ENCODE measurements at places on chromosomes 4 and X.

- DNase-seq = no peak
These were observed 19.9 kb upstream of the PCDH10 start for GRCh38 chr4:133129237-133129636.

DNA sequence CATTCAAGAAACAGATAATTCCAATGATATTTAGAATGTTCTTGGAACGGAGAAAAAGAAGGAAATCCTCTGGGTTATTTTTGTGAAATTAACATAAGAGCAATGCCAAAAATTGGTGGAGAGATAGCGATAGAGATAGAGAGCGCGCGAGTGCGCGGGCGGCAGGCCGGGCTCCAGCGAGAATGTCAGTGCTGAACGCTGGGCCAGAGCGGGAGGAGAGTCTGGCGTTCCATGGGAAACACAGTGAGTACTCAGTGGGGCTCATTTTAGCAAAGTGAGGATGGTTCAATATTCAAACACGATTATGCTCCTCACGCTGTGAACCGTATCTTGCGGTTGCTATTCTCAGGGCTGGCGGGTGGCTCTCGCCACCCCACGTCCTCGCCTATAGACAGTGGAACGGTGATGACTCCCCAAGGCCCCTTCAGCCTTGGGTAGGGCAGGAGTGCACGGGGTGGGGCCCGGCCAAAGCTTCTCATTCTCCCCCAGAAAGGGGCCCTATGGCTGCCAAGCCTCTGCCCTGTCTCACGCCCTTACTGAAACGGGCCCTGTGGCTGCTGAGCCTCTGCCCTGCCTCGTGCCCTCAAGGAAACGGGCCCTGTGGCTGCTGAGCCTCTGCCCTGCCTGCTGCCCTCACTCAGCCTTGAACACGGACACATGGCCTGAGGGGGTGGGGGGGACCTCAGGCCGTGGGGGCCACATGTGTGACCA is 16.9 kb downstream of the CPLX1 start:
- no peak for DNase-seq

DNA sequence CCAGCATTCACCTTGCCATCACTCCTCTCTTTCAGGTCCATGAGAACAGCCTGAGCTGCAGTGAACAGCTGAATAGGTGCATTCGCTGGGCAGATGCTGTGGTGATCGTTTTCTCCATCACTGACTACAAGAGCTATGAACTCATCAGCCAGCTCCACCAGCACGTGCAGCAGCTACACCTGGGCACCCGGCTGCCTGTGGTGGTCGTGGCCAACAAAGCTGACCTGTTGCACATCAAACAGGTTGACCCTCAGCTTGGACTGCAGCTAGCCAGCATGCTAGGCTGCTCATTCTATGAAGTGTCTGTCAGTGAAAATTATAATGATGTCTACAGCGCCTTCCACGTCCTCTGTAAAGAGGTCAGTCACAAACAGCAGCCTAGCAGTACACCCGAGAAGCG is 3.2 kb downstream of the RASL11B start:
- no peak for DNase-seq

DNA sequence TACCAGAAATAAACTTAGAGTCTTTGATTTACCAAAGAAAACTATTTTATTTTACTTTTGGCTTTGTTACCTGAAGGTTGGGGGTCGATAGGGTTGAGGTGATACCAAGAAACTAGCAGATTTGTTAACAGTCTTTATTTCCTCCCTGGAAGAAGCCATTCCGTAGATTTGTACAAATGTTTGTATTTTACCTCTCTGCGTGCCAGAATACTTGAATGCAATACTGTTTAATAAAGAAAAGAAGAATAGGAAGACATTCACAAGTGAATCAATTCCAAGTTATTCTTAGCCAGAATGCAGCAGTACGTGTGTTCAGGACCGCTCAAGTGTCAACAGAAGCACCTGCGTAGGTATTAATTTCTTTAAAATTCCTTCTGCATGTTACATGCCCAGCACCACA is 260.3 kb upstream of the TENM3 start:
- DNase-seq = no peak

DNA sequence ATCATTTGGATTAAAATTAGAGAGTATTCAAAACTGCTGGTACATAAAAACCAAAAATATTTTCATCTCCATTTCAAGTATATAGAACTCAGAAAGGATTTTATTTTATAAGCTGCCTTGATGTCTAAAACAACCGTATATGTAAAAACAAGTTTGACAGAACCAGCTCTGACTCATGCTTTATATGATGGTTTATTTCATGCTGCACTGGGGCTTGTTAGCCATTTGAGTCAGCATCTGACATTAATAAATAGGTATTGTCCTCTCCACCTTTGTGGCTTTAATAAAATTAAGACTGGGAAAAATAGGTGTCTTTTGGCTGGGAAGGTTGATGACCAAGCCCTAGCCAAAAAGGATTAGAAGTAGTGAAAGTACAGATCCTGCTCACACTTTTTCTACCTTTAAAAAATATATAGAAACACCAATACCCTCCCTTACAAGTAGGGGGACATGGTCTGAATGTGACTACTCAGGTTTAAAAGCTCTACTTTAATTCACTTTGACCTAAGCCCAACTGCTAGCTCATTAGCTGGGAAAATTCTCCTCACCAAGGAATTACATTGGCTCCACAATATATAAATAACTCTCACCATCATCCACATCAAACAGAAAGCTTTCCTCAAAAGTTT is 228.1 kb downstream of the ADAMTS3 start:
- no peak for DNase-seq

DNA sequence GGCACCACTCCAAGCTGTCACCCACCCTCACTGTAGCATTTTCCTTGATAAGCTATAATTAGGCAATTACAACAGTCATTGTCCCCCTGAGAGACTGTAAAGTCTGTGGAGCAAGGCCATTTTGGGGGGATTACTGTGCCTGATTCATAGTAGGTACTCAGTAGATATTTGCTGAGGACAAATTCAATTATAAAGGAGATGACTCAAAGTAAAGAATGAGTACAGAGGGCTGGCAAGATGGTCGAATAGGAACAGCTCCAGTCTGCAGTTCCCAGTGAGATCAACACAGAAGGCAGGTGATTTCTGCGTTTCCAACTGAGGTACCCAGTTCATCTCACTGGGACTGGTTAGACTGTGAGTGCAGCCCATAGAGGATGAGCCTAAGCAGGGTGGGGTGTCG is 42.0 kb downstream of the MAOB start:
- DNase-seq = no peak

DNA sequence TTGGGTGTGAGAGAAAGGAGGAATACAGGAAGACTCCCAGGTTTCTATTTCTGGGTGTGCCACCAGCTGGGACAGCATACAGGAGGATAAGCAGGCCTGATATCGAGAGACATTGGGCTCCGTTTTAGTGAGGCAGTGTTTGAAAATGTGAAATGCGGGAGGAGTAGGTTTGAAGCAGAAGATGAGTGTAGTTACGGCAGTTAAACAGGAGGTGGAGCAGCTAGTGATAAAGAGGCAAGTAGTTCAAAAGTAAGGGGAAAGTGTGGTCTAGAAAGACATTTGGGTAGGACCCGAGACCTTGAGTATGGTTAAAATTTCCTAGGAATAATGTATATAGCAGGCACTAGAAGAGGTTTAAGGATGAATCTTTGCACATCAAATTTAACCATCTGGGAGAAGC is 42.4 kb downstream of the DCUN1D4 start:
- DNase-seq = no peak

- DNase-seq = peak; percentile 77
These were observed 155.8 kb downstream of the PPP3CA start for GRCh38 chr4:101191302-101192098.

DNA sequence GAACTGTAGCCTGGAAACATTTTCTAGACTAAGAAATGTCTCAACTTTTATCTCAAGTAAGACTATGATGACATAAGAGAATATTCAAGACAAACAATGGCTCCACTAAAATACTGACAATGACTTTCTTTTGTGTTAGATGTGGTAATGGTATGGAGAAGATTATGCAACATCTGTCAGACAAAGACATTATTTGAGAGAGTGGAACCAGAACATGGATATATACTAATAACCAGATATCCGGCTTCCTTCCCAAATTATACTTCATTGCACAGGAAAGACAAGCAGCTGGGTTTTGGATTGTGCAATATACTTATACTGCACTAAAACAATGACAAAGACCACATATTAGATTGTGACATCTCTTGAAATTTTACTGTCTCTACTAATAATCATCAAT is 290.8 kb upstream of the GIMD1 start:
- no peak for DNase-seq

GRCh38 chr4:123628288-123628687 is 231.7 kb downstream of the SPRY1 start:
- no peak for DNase-seq

GRCh38 chr4:113173793-113174264 is 124.4 kb downstream of the ANK2 start:
- no peak for DNase-seq

Measured in midbrain (tissue), 1 donor.